Fibroblast of the aortic adventitia (primary cell): ENCODE measurements at places on chromosomes 7 and 10.

DNA sequence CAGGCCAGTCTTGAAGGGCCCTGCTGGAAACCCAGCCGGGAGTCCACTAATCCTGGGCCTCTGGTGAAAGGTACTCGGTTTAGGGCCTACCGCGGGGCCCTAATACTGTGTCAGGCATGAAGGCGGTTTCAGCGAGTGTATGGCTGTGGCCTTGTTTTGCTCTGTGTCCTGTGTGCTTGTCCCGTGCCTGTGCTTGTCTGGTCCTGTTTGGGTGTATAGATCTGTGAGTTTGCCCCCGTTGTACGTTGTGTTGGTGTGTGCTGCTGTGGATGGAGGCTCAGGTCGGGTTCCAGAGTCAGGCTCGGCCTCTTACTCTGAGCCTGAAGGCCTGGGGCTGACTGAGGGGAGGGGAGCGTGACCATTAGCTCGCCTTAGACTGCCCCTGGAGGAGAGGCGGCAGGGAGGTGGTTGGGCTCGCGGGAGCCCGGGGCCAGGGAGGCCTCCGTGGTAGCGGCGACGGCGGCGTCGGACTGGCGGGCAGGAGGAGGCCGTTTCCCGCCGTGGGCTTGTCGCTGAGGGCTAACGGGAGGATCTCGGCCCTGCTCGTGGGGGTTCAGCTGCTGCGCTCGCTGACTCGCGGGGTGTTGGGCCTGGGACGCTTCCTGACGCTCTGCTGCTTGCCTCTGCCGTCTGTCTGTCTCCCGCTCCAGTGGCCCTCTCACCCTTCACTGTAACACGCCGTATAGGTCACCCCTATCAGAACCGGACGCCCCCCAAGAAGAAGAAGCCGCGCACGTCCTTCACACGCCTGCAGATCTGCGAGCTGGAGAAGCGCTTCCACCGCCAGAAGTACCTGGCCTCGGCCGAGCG lies 2.6 kb downstream of the TLX1 start:
- DNase-seq = no peak

GRCh38 chr10:116538992-116539391 lies 6.7 kb upstream of the PNLIP start:
- DNase-seq = no peak

GRCh38 chr7:48170506-48170905 lies 752 bp upstream of the ABCA13 start:
- no peak for DNase-seq

GRCh38 chr10:61061923-61062504 lies 118.0 kb upstream of the RHOBTB1 start:
- no peak for DNase-seq

DNA sequence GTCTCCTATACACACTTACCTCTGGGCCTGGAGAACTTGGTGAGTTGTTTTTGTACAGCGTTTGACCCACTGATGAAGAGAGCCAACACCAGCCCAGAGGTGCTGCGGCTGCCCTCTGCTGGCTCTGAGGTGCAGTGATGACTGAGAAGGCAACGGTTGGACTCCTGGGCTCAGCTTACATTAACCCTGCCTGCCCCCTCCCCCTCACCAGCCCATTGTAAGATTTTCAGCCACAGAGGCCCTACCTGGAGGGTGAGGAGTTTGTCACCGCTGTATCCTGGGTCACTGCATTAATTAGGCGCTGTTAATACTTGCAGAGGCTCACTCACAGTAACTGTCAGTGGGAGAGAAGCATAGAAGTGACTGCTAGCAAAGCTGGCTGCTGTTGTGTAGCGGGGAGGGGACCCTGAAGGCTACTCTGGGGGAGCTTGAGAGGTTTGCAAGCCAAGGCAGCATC lies 19.0 kb upstream of the ANKRD2 start:
- DNase-seq = peak; percentile 79

DNA sequence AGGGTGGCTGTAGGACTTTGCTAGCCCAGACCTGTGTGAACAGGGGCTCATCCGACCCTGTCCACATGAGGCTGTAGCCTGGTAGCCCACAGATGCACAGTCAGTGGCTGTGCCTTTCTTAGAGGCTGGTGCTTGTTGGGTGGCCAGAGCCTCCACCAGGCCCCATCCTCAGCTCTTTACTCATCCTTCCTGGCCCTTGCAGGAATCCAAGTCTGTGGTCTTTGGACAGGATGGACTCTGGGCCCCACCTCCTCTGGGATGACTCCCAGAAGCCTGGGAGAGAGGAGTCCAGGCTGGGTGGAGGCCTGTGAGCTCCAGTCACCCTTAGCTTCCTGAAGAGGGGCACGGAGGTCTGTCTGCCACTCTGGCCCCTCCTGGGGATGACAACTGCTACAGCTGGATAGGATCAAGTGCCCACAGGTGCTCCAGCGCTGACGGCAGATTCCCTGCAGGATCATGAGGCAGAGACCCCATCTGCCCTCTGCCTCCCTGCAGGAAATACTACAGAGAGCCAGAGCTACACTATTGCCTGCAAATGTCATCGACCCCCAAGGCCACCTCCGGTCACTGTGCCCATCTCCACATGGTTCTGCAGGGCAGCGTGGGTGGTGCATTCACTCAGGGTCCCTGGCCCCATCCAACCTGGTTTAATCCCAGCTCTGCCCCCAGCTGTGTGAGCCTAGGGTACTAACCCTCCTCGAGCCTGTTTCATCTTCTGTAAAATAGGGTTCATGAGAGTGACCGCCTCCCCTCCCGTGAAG lies 114.5 kb downstream of the PTPN20 start:
- DNase-seq = peak; percentile 86

- peak; percentile 83 for DNase-seq
Measured at GRCh38 chr10:103053659-103054581, 135.8 kb downstream of the CNNM2 start.

GRCh38 chr7:13104128-13104527 lies 416.7 kb downstream of the ARL4A start:
- no peak for DNase-seq

DNA sequence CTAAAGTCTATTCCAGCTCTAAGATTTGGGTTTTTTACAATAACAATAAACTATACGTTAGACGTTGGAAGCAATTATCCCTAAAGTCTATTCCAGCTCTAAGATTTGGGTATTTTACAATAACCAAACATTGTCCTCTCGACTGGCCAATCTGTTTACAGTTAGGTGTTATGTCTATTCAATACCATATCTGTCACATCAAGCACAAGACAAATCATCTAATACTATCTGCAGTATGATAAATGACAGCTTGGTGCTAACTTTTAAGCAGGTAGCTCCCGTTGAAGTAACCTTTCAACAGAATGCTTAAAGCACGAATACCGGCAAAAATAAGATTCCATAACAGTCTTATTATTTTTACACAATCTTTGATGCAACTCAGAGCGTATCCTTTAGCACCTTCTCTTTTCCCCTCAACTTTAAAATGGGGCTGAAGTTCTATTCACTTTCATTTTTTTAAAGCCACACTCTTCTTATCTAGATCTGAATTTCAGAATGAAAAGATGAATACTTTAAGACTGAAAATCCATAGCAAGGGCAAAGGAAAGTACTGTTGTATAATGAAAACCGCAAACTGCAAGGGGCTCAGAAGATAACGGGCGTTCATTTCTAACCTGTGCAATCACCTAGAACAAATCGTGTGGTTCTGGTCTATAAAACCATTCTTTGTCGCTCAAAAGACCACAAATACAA lies 925 bp downstream of the H2AZ2 start:
- no peak for DNase-seq

- peak; percentile 31 for DNase-seq
Measured at GRCh38 chr7:1144269-1144771, 15.7 kb downstream of the ZFAND2A start.

GRCh38 chr7:102917436-102918353 lies 4.9 kb downstream of the LRRC17 start:
- peak; percentile 32 for DNase-seq

- DNase-seq = no peak
Measured at GRCh38 chr10:83987216-83987615, 152.1 kb upstream of the GHITM start.

DNA sequence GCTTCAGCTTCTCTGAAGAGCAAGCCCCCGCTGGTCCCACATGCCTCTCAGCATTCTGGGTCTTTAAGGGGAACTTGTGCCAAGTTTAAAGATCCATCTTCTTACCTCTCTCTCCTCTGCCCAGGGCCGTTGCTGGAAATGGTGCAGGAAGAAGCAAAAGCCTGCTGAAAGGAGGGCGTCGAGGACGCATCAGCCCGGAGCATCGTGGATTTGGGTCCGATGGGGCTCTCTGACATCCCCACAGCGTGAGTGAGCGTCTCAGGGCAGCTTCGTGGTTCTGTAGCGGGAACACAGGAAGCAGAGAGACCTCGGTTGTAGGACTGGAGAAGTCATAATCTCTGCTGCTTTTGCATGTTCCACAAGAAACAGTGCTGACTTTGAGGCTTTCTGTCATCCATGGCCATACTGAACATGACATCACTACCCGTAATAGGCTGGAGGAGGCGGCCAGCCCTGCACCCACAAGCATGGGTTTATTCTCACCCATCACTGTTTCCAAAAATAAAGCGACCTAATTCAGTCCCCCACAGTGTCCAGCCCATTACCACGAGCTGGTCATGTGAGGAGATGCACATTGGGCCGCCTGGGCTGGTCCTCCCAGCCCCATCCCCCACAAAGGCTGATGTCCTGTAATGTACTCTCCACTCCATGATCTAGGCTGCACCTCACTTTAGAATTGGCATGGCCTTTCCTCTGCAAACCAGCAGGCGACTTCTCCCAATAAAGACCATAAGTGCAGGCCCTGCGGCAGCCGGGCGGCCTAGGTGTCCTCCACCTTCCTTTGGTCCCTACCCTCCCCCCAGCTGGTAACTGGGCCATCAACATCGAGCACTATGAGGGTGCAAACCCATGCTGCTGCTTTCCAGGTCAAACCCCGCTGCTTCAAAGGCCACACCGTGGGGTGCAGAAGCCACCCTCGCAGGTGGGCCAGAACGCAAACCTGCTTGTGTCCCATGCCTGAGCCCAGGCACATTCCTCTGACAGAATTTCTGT lies 276.9 kb downstream of the TNS3 start:
- no peak for DNase-seq

GRCh38 chr7:99839287-99840021 lies 11.6 kb downstream of the CYP3A43 start:
- DNase-seq = no peak

DNA sequence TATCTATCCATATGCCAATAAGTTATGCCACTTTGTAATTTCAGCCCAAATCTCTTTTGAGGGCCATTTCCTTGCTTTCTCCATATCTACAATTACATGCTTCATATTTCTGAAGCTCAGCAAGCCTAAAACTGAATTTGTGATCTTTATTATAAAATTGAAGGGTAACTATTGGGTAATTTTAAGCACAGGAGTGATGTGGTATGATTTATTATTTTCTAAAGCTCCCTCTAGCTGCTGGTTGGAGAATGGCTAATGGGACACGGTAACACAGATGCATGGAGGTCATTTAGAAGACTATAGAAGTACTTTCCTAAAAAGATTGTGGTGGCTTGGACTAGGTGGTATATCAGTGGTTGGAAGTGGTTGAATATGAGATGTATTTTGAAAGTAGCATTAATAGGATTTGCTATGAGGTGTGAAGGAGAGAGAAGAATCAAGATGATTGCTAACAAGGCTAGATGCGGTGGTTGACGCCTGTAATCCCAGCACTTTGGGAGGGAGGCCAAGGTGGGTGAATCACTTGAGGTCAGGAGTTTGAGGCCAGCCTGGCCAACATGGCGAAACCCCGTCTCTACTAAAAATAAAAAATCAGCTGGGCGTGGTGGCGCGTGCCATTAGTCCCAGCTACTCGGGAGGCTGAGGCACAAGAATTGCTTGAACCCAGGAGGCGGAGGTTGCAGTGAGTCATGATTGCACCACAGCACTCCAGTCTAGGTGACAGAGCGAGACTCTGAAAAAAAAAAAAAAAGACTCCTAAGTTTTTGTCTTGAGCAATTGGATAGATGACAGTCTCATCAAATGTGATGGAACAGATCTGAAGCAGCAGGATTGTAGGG lies 13.9 kb downstream of the KLHDC10 start:
- DNase-seq = no peak

DNA sequence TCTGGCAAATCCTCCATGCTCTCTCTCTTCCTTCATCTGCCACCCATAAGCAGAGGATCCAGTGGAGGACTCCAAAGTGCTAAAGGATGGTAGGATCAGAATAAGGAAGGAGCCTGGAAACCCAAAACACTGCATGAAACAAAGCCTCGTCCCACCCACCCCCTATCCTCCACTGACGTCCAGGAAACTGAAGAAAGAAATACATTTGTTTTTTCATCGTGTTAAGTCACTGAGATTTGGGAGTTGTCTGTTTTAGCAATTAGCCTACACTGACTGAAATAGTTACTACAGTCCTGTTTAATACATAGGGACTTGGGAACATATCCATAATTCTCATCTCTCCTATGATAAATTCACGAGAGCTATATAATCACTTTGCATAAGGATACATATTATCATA lies 14.8 kb downstream of the ANXA7 start:
- no peak for DNase-seq

GRCh38 chr7:128037081-128037480 lies 5.8 kb upstream of the LRRC4 start:
- DNase-seq = no peak

- DNase-seq = peak; percentile 13
Measured at GRCh38 chr7:68977385-68978055, 620.8 kb upstream of the AUTS2 start.

DNA sequence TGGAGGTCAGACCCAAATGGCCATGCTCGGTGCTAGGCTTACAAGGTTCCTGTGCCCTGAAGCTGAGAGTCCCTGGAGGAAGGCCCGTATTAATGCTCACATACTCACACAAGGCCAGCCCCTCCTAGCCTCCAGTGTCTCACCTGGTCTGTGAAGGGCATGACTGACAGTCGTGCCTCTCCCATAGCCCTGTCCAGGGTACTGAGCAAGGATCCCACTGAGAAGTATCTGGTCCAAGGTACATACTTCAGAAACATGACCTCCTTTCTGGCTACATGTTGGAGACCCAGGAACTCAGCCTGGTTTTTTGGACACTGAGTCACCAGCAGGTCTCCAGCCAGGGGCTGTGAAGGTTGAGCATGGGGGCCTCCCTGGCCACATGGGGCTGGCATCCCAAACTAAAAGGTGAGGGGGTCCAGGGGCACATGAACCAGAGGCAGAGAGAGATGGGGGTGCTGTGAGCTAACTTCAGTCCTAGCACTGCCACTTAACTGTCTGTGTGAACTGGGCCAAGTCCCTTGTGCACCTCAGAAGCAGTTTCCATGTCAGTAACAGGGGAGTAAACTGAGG lies 17.6 kb upstream of the RASGEF1A start:
- DNase-seq = no peak

GRCh38 chr7:95601316-95601715 lies 5.0 kb upstream of the PDK4 start:
- DNase-seq = no peak

GRCh38 chr10:123890226-123890625 lies 1.4 kb downstream of the CPXM2 start:
- DNase-seq = peak; percentile 50

DNA sequence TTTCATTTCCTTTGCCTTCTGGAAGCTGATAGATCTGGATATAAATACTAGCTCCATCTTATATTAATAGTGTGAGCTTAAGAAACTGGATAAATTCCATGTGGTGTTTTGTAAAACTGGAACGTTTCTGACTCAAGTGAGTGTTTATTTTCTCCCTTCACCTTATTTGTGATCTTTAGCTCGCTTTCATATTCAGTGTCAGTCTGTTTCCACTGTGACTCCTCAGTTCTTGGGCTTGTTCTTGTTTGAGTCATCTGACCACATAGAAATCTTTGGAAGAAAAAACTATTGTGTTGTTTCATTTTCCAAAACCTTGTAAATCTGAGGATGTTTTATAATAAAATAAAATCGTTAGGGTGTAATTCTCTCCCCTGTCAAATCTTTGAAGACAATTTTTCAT lies 186.4 kb downstream of the POLR1F start:
- peak; percentile 59 for DNase-seq

GRCh38 chr10:85645926-85646711 lies 720.5 kb downstream of the GRID1 start:
- DNase-seq = no peak
